Fibroblast of villous mesenchyme (primary cell): ENCODE measurements at places on chromosomes 3 and 15. TPM values are rescaled to one million over a fixed set of nuclear protein-coding genes. Genes with fewer than 3 reads are reported as not detected.

DNA sequence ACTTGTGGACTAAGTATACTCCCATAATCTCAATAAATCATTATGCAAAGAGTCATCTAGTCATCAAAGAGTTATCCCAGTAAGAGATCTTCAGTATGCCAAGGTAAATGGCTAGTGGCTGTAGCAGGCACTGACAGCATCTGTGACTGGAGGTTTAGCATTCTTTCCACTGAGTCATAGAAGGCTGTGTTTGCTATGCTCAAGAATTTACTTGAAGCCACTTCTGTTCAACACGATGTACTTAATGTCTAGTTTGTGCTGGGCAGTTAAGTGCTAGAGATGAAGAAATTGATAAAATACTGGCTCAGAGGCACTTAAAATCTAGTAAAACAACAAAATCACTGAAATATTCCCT is 13.0 kb downstream of the ZBED2 start:
- peak; percentile 65 for DNase-seq

DNA sequence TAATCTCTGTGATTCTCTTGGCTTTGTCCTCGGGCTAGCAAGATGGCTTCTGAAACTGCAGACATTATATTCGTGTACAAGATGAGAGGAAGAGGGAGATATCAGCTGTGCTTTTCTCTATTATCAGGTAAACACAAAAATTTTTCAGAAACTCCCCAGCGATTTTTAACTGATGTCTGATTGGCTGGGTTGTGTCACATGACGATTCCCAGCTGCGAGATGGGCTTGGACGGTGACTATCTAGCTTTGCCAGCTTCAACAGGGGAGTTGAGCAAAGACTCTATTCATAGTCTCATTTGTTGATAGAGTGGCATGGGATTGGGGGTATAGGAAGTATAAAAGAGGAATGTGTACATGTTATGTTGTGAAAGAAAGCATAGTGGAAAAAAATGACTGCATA is 248.8 kb upstream of the AZI2 start:
- DNase-seq = no peak

Gene CDCP1
- 10.4 and 20.6 TPM in 2 replicates for total RNA-seq

DNA sequence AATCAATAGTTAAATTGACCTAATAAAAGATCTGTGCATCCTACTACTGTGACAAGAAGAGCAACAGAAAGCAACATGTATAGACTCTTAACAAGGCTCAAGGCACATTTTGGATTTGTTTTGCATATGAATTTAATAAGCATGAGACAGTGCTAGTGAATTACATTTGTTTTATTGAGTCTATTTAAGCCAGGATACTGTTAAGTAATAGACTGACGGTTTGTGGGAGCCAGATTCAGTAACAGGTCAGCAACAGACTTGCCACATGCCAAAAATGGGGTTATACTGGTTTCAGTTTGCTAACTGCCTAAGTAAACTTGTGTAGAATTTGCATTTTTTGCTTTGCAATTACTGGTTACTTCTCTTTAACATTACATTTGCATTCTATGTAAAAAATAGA is 54.0 kb downstream of the MBNL1 start:
- DNase-seq = peak; percentile 62

DNA sequence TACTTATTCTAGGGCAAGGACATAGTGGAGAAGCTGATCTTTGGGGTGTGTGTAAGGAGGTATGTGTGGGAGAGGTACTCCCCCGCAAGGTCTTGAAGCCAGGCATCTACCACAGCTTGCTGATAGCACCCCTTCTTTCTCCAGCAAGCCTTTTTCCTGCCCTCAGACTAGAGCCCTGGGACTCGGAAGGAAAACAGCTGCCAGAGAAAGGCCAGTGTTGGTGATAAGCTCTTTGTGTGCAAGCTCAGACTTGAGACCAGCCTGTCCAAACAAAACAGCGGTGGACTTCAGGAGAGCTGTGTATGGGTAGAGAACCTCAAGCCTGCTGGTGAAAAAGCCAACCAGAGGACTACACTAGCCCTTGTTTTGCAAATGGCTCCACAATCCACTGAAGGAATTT is 1028.6 kb downstream of the MCTP2 start:
- peak; percentile 39 for DNase-seq

- DNase-seq = no peak
Measured at GRCh38 chr3:174331095-174331800, 527.9 kb upstream of the NAALADL2 start.

Gene APOD
- total RNA-seq = 1.3 and 3.5 TPM in 2 replicates

GRCh38 chr3:119318876-119319275 is 24.7 kb downstream of the ARHGAP31 start:
- DNase-seq = peak; percentile 93

DNA sequence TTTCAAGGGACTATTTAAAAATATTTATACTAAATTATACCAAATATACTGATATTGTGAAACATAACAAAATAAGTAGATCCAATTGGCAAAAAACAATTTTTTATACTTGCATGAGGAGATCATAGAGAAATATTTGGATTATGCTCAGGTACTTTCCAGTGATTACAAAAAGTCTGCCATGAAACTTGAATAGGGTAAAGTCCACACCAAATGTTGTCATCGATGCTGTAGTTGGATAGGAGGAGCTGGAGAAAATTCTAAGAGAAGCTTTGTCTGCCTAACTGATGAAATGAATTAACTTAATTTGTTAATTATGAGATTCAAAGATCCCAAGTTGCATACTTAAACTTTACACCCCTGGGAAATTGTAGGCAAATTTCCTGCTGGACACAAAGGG is 93.3 kb downstream of the SI start:
- DNase-seq = no peak

GRCh38 chr15:41577863-41578735 is 19.1 kb downstream of the TYRO3 start:
- DNase-seq = no peak

GRCh38 chr3:72384602-72385001 is 463.6 kb downstream of the SHQ1 start:
- DNase-seq = peak; percentile 23

Gene FOXB1
- not detected in 2 replicates for total RNA-seq

- DNase-seq = no peak
Measured at GRCh38 chr3:19931180-19931692, 2.8 kb downstream of the EFHB start.

DNA sequence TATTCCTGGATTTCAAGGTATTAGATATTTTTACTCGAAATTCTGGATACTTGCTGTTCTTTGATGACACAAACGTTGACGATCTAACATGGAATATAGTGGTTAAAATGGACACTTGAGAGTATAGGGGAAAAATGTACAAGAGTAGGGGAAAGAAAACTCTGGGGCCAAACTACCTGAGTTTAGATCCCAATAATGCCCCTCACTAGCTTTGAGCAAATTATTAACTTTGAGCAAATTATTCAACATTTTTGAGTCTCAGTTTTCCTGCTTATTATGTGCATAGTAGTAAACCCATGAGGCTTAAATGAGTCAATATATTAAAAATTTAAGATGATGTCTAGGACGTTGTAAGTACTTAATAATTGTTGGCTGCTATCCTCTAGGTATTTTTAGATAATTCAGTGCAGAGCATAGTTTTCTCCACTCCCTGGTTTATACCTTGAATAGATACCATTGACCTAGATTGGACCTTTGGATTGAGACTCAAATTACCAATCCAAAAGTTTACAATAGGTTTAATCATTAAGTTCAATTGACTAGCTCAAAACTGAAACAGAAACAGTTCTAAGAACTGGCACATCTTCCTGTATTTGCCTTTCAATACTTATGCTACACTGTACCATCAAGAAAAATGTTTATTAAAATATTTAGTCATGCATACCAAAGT is 4.5 kb downstream of the ADGRG7 start:
- DNase-seq = no peak

GRCh38 chr15:74594455-74594854 is 21.2 kb upstream of the CLK3 start:
- DNase-seq = no peak

GRCh38 chr3:150662410-150663200 is 41.1 kb downstream of the ERICH6 start:
- no peak for DNase-seq

DNA sequence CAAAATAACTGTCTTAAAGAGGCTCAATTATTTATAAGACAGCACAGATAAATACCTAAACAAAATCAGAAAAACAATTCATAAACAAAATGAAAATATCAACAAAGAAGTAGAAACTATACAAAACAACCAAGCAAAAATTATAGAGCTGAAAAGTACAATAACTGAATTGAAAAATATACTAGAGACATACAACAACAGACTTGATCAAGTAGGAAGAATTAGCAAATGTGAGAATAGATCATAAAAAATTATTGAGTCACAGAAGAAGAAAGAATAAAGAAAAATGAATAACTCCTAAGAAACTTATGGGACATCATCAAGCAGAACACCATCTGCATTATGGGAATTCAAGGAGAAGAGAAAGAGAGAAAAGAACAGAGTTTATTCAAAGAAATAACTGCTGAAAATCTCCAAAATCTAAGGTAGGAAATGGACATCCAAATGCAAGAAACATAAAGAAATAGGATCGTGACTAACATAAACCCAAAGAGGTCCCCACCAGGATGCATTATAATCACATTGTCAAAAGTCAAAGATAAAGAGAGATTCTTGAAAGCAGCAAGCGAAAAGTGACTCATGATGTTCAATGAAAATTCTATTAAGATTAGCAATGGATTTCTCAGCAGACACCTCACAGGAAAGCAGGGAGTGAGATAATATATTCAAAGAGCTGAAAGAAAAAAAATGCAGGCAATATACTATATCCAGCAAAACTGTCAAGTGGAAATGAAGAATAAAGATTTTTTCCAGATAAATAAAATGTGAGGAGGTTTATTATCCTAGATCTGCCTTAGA is 85.9 kb downstream of the DCLK3 start:
- no peak for DNase-seq

DNA sequence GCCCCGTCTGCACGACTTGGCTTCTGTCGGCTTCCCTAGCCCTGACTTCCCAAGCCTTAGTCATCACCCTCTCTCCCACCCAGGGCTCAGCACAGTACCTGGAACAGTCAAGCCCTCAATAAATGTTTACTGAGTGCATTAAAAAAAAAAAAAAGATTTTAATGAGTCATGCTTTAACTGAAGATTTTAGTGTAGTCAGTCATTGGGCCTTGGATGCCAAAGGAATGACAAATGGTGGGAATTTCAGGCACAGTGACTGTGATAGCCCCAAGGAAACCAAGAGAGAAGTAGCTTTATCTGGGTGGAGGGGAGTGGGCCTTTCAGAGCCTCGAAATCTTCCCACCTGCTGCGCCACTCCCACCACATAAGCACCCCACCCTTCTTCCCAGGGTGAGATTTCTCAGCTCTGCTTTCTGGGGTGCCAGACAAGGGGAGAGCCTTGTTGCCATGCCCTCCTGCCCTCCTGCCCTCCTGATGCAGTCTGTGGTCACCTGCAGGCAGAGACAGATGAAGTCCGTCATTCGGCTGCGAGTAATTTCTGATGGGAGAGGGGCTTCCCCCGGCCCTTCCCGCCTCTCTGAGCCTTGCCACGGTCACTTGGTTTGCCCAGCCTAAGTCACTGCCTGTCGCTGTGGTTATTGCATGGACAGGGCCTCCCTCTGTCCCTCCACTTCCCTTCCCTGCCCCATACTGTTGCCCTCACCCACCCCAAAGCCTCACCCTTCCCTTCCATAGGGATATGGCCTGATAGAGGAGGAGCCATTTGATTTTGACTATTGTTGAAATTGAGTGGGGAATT is 41.8 kb downstream of the SMAD3 start:
- DNase-seq = peak; percentile 99

DNA sequence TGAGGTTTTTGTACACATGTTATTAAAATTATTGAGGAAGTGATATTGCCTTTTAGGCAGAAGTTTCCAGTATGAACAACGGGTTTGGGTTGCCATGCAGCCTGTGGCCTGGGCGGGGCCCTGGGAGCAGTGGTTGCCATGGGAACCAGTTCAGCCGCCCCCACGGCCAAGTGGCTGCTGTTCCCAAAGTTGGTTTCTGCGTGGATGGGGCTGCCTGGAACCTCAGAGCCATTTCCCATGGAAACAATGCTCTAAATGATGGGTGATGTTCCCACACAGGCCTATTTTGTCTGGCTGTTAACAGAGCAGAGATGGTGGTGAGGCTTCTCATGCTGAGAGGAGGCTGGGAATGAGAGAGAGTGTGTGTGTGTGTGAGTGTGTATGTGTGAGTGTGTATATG is 19.5 kb downstream of the MRAS start:
- no peak for DNase-seq

Gene OCA2
- total RNA-seq = under 0.01 TPM in 1 of 2 replicates, not detected in the other

Gene SHF
- 2.3 and 2.6 TPM in 2 replicates for total RNA-seq

DNA sequence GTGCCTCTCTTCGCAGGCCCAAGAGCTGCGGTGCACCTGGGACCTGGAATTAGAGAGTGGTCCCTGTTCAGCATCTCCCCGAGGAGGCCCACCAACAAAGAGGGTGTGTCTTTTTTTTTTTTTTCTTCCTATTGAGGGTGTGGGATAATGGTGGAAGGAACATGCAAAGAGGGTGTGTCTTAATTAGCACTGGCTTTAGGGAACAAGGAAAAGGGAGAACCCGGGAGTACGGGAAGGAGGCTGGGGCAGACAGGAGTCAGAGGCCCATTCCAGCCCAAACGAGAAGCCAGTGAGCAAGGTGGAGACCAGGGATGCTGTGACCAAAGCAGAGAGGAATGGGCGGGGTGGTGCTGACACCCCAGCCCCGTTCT is 429 bp upstream of the LOXL1 start:
- DNase-seq = no peak

Gene ITPKA
- 0.86 and 1.6 TPM in 2 replicates for total RNA-seq

DNA sequence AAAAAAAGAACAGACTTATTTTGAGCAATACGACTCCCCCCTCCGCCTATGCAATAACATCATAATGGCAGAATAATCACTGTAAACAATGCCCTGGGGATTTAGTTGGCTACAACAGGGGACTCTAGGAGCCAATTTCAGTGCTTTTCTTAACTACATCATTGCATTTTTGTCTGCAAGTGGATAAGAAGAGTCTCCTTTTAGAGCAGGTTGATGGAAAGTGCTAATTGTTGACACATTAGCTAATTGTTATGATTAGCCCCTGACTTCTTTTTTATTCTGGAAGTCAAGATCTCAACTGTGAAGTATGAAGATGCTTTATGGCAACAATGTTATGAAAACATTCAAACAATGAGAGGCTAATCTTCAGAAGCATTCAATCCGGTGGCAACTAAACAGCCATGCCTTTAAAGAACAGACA is 121.2 kb downstream of the MECOM start:
- no peak for DNase-seq

DNA sequence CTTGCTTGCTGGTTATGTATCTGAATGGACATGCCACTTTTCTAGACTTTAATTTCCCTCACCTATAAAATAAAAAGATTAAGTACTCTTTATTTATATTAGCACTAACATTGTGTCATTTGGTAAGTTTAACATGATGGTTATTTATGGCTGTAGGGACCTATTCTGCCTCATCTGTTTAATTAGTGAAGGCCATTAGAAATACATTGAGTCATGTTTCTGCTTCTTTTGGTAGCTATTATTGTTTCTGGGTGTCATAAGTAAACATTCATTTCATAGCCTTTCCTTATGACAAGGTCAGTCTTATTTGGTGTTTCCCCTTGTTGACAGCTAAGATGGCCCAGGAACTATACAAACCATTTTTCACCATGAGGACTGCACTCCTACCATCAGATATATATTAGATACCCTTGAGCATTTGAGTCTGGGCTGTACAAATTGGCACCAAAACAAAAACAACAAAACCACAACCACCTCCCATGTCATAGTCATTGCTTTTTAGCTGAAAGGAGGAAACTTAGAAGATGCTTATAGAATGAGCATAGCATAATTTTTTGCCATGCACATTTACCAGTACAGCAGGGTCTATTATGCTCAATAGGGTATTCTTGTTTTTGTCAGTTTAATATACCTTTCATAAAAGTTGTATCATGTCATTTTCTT is 39.3 kb downstream of the SRP14 start:
- no peak for DNase-seq
